ENCODE measurements at places on chromosomes 1 and 21. TPM values are rescaled to one million over a fixed set of nuclear protein-coding genes. Genes with fewer than 3 reads are reported as not detected.

ADAMTS1 gene
- 72.0 TPM for total RNA-seq

COA7 gene
- total RNA-seq: 14.0 TPM

PGLYRP3 gene
- not detected for total RNA-seq

MIXL1 gene
- not detected for total RNA-seq

SUSD4 gene
- total RNA-seq: under 0.01 TPM

RGS16 gene
- total RNA-seq: under 0.01 TPM

TRIM17 gene
- total RNA-seq: not detected

TUT4 gene
- total RNA-seq: 16.8 TPM

UTS2 gene
- total RNA-seq: not detected

KLHDC9 gene
- total RNA-seq: 0.66 TPM

C1orf74 gene
- total RNA-seq: 2.2 TPM

DMRTA2 gene
- total RNA-seq: not detected

TARBP1 gene
- total RNA-seq: 15.5 TPM

OLIG2 gene
- not detected for total RNA-seq

DCDC2B gene
- total RNA-seq: not detected

RHEX gene
- not detected for total RNA-seq
